Right lung (tissue), 10 donors: ENCODE measurements at places on chromosomes 12 and 14. TPM values are rescaled to one million over a fixed set of nuclear protein-coding genes. Genes with fewer than 3 reads are reported as not detected.

Gene C12orf42
- polyA plus RNA-seq, result not detected

Gene DPY19L2
- polyA plus RNA-seq, result 26.0 TPM

Gene LIN7A
- 23.3 TPM for polyA plus RNA-seq

Gene KCNC2
- polyA plus RNA-seq, result 0.20 TPM

Gene OR5AU1
- polyA plus RNA-seq, result 0.03 TPM

Gene THTPA
- polyA plus RNA-seq, result 10.7 TPM

Gene KRT82
- polyA plus RNA-seq, result not detected

Gene PRKAB1
- 88.5 TPM for polyA plus RNA-seq

Gene GNG2
- 99.1 TPM for polyA plus RNA-seq

Gene MRPL52
- polyA plus RNA-seq, result 68.4 TPM

Gene OR4M1
- polyA plus RNA-seq, result not detected

Gene RIMBP2
- 18.9 TPM for polyA plus RNA-seq

Gene GALNT9
- polyA plus RNA-seq, result 3.5 TPM

Gene LMO3
- 7.7 TPM for polyA plus RNA-seq

Gene TAS2R42
- not detected for polyA plus RNA-seq

Gene POC1B
- 29.6 TPM for polyA plus RNA-seq

Gene CCDC197
- polyA plus RNA-seq, result not detected

Gene CELA1
- polyA plus RNA-seq, result not detected

Gene DPF3
- 1.6 TPM for polyA plus RNA-seq

Gene TTC7B
- 41.7 TPM for polyA plus RNA-seq

Gene ITGB7
- polyA plus RNA-seq, result 1.1 TPM

Gene STON2
- 10.5 TPM for polyA plus RNA-seq

Gene TMCC3
- 6.0 TPM for polyA plus RNA-seq

Gene WNK1
- polyA plus RNA-seq, result 98.7 TPM

Gene KRT2
- not detected for polyA plus RNA-seq

Gene LMNTD1
- 0.89 TPM for polyA plus RNA-seq

Gene PPP1R13B
- 71.7 TPM for polyA plus RNA-seq

Gene KIF5A
- 5.6 TPM for polyA plus RNA-seq

Gene GAS2L3
- polyA plus RNA-seq, result 19.3 TPM

Gene DHRS2
- 0.21 TPM for polyA plus RNA-seq

Gene KRT76
- polyA plus RNA-seq, result not detected

Gene GPR137C
- polyA plus RNA-seq, result 4.7 TPM

Gene CACNA2D4
- polyA plus RNA-seq, result 1.9 TPM

Gene CLEC9A
- 1.8 TPM for polyA plus RNA-seq

Gene EID3
- polyA plus RNA-seq, result 6.1 TPM

Gene NCOR2
- polyA plus RNA-seq, result 116 TPM

Gene STXBP6
- 50.5 TPM for polyA plus RNA-seq

Gene SLC7A7
- 11.2 TPM for polyA plus RNA-seq

Gene CD163L1
- 8.9 TPM for polyA plus RNA-seq

Gene VWF
- polyA plus RNA-seq, result 104 TPM

Gene RD3L
- not detected for polyA plus RNA-seq

Gene CLEC2A
- polyA plus RNA-seq, result not detected

Gene USP44
- polyA plus RNA-seq, result 4.7 TPM

Gene MAP1LC3B2
- 2.5 TPM for polyA plus RNA-seq

Gene MFAP5
- polyA plus RNA-seq, result 4.9 TPM

Gene GSG1
- 0.82 TPM for polyA plus RNA-seq
